ENCODE measurements at places on chromosomes 4 and X.

- DNase-seq, result no peak
Measured at GRCh38 chr4:181661090-181661489, 582.1 kb upstream of the TENM3 start.

GRCh38 chr4:7818399-7818911 lies 121.2 kb downstream of the AFAP1 start:
- no peak for DNase-seq

DNA sequence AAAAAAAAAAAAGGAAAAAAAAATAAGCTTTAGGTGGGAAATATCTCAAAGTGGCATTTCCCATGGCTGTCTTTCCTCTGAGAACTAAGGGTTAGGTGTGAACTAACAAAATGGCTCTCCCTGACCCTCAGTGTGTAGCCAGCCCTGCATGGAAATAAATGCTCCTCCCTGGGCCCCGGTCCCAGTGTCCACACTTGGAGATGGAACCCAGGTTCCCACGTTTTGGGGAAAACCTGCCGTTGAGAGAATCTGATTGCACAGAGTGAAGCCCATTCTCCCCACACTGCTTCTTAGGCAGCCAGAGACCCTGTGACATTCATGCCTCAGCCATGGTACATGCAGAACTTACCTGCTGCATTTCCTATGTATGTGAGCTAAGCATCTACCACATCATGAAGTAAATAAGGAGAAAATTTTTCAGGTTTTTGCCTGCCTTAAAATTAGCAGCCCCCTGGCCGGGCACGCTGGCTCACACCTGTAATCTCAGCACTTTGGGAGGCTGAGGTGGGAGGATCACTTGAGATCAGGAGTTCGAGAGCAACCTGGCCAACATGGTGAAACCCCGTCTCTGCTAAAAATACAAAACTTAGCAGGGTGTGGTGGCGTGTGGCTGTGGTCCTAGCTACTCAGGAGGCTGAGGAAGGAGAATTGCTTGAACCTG lies 34.5 kb downstream of the HTT-AS start:
- DNase-seq, result no peak

GRCh38 chr4:161760008-161760407 lies 403.8 kb downstream of the FSTL5 start:
- DNase-seq, result no peak

- DNase-seq, result no peak
Measured at GRCh38 chrX:153374426-153374825, 26.7 kb downstream of the PNMA6E start.

DNA sequence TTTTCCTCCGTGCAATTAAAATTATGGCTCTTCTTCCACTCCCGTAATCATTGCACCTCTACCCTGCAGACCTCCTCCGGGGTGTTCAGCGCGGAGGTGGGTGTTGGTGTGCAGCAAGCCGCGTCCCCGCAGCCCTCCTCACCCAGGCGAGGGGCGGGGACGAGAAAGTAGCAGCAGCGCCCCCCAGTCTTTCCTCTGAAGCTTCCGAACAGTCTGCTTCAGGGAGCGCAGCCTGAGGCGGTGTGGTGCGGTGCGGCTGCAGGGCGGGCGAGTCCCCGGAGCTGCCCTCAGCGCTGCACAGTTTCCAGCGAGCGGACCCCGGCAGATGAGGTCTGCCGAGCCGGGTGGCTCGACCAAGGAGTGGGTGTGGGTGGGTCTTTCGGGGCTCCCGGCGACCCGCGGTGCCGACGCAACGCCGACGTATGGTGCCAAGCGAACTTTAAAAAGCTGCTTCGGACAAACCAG lies at the start of gene FRAS1:
Gene FRAS1 (plus strand): TSS at position 189 of the 465 bp plus-strand sequence. CDS start 687 bp downstream, outside the sequence.
- peak; percentile 15 for DNase-seq

GRCh38 chr4:124589786-124590185 lies 122.7 kb downstream of the ANKRD50 start:
- DNase-seq, result no peak

GRCh38 chr4:54571293-54572151 lies 86.2 kb upstream of the KIT start:
- no peak for DNase-seq

DNA sequence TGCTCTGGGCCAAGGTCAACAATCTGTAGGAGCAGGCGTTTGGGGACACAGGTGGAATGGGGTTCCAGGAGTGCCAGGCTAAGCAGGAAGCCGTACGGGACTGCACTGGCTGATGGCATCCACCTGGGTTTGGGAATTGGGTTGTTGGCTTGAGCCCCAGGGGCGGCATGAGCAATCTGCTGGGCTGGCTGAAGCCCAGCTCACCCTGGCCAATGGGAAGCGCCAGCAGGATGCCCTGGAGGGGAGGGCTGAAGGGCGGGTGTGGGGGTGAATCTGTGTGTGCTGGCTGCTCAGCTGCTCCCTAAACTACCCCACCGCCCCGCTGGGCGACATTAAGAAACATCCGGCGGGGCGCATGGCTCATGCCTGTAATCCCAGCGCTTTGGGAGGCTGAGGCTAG lies 8.9 kb upstream of the RGS12 start:
- DNase-seq, result no peak

DNA sequence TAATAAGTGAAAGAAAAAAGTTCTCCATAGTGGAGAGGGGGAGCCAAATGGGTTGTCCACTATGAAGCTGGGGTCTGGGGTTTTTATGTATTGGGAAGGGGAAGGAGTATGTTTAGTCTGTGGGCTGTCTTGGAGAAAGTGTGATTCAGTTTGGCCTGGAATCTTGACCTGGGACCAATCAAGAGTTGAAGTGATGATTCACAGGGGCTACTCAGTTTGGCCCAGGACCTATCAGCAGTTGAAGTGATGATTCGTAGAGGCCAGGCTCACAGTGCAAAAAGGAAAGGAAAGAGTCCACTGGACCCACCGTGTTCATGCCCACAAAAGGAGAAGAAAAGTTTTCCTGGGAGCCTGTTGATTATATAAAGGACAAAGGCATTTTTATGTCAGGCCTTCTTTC lies 47.3 kb upstream of the RAB9B start:
- no peak for DNase-seq

DNA sequence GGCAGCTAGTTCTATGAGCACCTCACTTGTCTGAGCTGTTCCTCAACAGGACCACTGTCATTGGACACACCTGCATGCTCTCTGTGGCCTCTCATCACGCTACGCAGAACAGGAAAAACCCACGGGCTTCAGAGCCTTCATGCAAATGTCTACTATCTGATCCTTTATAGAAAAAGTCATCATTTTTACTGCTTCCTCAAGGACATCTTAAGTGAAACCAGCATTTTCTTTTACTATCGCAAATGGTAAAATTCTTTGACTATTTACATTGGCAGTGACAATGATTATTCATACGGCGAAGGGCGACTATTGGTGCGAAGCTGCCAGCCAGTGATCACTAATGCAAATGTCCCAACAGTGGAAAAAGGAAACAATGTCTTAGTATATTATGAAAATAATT lies 147.0 kb downstream of the AFAP1 start:
- no peak for DNase-seq

GRCh38 chr4:72375073-72375736 lies 193.8 kb downstream of the ADAMTS3 start:
- no peak for DNase-seq

GRCh38 chr4:23889391-23889790 lies 456 bp downstream of the PPARGC1A start:
- no peak for DNase-seq

DNA sequence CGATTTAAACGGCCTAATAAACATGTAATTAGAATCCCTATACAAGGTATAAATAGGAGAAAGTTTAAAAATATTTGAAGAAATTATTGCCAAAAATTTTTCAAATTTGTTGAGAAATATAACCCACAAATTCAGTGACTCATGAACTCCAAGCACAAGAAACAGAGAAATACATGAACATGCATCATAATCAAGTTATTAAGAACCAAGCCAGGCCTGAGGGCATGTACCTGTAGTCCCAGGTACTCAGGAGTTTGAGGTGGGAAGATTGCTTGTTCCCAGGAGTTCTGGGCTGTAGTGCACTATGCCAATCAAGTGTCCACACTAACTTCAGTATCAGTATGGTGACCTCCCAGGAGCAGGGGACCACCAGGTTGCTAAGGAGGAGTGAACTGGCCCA lies 341.9 kb downstream of the CAMK2D start:
- DNase-seq, result no peak

- DNase-seq, result no peak
Measured at GRCh38 chrX:153968754-153969124, 2.9 kb downstream of the HCFC1 start.

DNA sequence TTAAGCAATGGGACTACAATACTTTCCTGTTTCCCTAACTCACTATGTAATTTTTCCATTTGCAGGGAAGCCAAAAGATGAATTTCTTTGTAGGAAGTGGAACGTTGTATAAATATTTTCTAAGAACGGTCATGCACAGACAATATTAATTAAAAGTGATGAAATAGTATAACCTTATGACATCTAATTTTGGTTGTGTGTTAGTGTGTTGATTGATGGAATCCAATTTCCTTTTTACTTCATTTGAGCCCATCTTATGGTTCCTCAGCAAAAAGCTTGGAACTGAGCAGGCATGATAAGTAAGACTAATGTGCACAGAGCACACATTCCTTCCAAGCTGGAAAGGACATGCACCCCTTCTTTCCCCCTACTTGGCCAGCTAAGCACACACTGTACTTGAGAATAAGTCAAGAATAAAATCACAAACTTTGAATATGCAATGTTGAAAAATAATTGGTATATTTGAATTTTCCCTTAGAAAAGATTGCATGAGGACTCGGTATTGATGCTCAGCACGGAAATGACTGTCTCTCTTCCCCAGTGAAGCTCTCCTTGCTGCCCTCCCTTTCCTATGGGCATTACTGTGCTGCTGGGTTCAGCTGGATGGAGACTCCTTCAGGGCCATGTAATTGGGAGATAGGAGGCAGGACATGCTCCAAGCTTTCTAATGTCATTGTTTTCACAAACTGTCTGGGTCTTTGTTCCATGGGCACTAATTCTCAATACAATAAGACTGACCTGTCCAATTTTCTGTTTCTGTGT lies 19.2 kb upstream of the PDLIM3 start:
- DNase-seq, result no peak

- no peak for DNase-seq
Measured at GRCh38 chrX:121336831-121337421, 289.5 kb downstream of the GLUD2 start.

Measured in HFF-Myc (cell line).